ENCODE measurements at places on chromosomes 6 and 20. TPM values are rescaled to one million over a fixed set of nuclear protein-coding genes. Genes with fewer than 3 reads are reported as not detected.
A peak's percentile ranks its signal among the peaks of the same experiment; 100 is the strongest.

- H3K4me1 ChIP-seq, result no peaks in the 10 kb centered on the region
- no peak overlapping the region for H3K4me3 ChIP-seq
- no peak overlapping the region for H3K27ac ChIP-seq
- no peak for DNase-seq
- H3K27me3 ChIP-seq, result no peaks in the 10 kb centered on the region
- no peaks in the 10 kb centered on the region for H3K36me3 ChIP-seq
Measured at GRCh38 chr6:70171236-70171635, 131.6 kb downstream of the COL9A1 start.

DNA sequence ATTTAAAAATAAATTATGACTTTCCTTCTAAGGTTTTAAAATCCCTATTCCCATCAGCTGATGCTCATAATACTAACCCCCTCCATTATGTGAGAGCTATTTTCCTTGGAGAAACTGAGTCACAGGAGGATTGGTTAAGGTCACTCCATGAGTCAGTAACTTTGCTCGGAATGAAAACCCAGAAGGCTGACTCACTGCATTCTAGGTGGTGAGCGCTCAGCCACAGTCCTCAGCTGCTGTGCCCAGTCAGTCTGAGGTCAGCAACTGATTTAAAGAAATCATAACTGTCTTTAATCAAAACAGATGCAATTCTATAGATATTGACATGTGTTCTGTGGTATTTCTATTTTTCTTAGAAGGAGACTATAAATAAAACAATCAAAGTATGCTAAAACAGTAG lies 359.2 kb downstream of the GJA1 start:
- H3K36me3 ChIP-seq, result peaks cover 14% of the 10 kb centered on the region
- H3K4me3 ChIP-seq, result no peak overlapping the region
- no peaks in the 10 kb centered on the region for H3K4me1 ChIP-seq
- DNase-seq, result no peak

DNA sequence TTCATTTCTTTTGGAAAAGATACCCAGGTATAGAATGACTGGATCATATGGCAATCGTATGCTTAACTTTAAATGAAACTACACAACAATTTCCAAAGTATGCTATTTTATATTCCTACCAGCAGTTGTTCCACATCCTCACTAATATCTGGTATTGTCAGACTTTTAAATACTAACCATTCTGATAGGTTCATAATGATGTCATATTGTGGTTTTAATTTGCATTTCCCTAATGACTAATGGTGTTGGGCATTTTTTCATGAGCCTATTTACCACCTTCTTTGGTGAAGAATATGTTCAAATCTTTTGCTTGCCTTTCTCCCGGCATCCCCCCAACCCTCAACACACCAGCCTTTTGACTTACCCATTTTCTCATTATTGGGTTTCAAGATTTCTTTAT lies 96.2 kb upstream of the HMGN3 start:
- H3K4me3 ChIP-seq, result no peak overlapping the region
- no peaks in the 10 kb centered on the region for H3K27me3 ChIP-seq
- DNase-seq, result no peak
- H3K36me3 ChIP-seq, result peaks cover 9% of the 10 kb centered on the region
- H3K27ac ChIP-seq, result no peak overlapping the region

GRCh38 chr6:40288919-40289318 lies 298.2 kb downstream of the LRFN2 start:
- no peaks in the 10 kb centered on the region for H3K27me3 ChIP-seq
- H3K27ac ChIP-seq, result peak overlapping the region; percentile 38
- DNase-seq, result peak; percentile 36

GRCh38 chr6:127886603-127887002 lies 14.3 kb downstream of the THEMIS start:
- no peaks in the 10 kb centered on the region for H3K36me3 ChIP-seq
- H3K27ac ChIP-seq, result no peak overlapping the region
- no peaks in the 10 kb centered on the region for H3K4me1 ChIP-seq
- no peak for DNase-seq
- no peak overlapping the region for H3K4me3 ChIP-seq

HLA-DQB2 gene
- not detected for total RNA-seq
